ENCODE measurements at places on chromosomes 5 and 9.

GRCh38 chr5:134824681-134825080 lies 21.1 kb upstream of the C5orf24 start:
- no peak for DNase-seq

GRCh38 chr5:132419502-132420468 lies 50.3 kb downstream of the SLC22A5 start:
- no peak for DNase-seq

DNA sequence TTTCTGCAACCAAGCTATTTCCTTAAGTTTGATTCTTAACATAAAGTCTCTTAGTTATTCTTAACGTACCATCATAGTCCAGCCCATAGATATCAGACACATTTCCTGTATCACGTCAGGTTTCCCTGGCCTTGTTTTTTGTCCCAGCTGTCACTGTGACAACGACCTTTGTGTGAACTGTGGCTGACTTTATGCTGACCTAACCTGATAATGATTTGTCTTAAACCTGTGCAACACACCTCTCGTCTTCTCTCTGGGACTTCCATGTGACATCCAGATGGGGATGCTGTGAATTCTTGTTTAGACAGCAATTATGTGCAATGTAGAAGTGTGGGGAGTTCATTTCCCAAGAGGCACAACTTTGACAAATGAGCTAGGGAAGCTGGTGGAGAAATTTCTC lies 662.8 kb downstream of the PTPRD start:
- DNase-seq = no peak

DNA sequence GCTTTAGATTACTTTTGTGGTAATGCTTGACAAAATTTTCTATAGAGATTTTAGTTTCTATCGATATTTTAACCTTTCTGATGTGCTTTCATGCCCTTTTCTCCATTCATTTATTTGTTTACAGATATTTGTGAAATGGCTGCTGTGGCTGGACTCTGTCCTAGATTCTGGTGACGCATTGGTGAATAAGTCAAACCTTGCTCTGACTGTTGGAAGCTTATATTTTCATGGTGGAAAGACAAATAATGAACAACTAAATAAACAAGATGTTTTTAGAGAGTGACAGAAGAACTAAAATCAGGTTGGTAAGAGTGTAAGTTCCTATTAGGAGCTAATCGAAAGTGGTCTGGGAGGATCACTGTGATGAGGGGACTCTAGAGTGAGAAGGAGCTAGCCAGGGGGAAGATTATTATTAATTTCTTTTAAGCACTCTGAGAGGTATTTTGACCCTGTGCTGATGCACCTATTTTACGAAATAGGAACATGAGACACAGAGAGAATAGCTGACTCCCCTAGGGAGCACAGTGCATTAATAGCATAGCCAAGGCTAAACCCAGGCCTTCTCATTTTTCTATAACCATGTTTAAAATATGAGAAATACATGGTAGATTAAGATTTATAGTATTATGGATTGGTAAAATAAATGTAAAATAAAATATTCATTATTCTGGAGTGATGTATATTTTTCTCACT lies 411.9 kb upstream of the ARRDC3 start:
- no peak for DNase-seq

GRCh38 chr9:136771907-136772415 lies 7.6 kb upstream of the LCN15 start:
- DNase-seq = no peak

- DNase-seq = no peak
Measured at GRCh38 chr9:20219437-20219836, 402.9 kb downstream of the MLLT3 start.

GRCh38 chr5:43485406-43485805 lies 1.7 kb upstream of the TMEM267 start:
- no peak for DNase-seq

DNA sequence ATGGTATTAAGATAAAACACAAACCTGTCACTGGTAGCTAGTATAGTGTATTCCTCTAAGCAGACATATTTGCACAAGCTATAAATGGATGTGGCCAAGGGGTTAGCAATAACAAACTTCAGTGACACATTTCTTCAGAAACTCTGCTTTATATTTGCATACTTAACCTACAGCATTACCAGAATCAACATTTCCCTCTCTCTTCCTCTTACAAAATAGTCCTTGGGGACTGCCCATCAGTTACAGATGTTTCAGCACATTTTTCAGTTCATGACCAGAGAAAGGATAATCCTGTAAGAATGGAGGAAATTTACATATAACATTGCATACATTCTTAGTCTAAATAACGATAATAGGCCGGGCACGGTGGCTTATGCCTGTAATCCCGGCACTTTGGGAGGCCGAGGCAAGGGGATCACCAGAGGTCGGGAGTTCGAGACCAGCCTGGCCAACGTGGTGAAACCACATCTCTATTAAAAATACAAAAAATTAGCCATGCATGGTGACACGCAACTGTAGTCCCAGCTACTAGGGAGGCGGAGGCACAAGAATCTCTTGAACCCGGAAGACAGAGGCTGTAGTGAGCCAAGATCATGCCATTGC lies 25.3 kb upstream of the SLC1A1 start:
- DNase-seq = no peak

DNA sequence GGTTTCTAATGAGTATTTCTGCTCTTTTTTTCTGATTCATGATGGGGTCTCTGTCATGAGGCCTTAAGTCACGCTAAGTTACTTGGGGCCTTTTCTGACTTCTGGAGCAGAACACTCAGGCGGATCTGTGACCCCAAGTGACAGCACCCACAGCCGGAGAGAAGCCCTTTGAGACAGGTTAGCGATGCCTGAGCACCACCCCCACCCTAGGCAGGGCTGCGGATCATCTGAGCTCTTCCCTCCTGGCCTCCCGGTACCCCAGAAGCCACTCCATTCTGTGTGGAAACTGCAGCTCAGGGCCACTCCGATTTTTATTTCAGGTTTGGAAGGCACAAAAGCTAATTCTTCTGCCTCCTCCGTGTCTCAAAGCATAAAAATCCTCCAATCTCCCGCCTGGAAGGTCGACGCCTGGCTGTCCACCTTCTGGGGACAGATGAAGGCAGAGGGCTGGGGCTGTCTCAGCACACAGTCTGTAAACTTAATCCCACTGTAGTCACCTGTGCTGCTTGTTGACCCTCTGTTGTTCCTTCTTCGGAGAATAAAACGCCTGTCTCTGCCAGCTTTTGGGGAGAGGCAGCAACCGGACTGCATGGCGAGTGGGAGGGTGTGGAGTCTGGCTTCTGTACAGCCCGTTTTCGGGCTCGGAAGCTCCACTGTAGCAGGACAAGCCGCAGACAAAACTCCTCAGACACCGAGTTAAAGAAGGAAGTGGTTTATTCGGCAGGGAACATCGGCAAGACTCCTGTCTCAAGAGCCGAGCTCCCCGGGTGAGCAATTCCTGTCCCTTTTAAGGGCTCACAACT lies 88.8 kb downstream of the SPRY4 start:
- no peak for DNase-seq

DNA sequence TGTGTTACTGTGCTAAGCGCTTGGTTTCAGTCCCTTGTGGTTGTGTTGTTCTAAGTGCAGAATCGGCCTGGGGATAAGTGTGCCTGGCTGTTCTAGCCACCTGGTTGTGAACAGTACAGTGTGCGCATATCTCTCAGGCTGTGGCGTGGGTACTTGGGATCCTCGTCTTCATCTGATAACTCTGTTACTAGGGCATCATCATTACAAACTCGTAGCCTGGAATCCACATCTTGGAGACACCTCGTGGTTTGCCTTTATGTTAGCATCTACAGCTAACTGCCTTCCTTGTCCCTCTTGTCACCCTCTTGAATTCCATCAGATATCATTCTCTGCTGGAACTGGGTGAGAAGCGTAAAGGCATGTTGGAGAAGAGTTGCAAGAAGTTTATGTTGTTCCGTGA lies 41.5 kb downstream of the SPTAN1 start:
- no peak for DNase-seq

DNA sequence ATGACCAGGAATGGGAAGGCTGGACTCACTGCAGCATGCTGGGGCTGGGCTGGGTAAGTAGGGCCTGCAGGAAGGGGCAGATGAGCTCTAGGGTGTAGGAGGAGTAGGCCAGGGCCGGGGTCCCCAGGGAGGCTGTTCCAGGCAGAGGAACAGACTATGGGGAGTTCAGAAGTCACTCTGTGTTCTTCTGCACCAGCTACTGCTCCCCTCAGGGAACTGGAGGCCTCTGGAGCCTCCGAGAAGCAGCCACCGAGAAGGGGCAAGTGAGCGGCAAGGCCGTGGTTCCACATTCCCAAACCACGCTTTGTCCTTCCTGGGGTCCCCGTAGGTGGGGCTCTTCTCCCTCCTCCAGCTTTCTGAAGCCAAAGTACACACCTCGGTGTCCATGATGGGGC lies 8.4 kb upstream of the SLC2A6 start:
- no peak for DNase-seq

DNA sequence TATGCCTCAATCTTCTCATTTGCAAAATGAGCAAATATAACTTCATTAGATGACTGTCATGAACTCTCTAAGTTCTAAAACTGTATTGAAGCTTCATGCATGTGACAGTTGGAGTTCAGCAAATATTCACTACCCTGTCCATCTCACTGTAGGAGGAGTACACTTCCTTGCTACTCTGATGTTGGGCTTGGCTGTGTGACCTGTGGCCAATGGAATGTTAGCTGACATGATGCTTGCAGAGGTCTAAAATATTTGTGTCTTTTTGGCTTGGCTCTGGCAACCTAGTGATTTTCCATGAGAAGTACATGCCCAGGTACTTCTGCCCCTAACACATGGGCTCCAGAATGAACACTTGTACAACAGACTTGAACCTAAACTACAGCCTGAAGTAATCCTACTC lies 203.1 kb upstream of the ANKH start:
- DNase-seq = no peak

DNA sequence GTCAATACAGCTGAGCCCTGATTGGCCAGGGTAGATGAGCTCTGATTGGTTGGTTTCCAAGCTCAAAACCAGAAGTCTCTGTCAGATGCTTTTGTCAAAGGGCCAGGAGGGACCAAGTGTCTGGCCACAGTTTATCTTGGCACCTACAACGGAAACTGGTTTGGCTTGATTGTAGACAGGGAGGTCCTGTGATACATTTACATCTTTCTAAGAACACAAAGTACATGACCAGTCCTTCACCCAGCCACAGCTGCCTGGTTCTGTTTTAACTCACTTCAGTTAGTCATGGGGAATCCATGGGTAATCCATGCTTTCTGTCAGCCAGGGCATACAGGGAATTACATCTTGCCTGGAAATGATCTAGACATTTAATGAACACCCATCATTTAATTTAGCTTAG lies 171.2 kb downstream of the SLC12A2 start:
- DNase-seq = no peak

DNA sequence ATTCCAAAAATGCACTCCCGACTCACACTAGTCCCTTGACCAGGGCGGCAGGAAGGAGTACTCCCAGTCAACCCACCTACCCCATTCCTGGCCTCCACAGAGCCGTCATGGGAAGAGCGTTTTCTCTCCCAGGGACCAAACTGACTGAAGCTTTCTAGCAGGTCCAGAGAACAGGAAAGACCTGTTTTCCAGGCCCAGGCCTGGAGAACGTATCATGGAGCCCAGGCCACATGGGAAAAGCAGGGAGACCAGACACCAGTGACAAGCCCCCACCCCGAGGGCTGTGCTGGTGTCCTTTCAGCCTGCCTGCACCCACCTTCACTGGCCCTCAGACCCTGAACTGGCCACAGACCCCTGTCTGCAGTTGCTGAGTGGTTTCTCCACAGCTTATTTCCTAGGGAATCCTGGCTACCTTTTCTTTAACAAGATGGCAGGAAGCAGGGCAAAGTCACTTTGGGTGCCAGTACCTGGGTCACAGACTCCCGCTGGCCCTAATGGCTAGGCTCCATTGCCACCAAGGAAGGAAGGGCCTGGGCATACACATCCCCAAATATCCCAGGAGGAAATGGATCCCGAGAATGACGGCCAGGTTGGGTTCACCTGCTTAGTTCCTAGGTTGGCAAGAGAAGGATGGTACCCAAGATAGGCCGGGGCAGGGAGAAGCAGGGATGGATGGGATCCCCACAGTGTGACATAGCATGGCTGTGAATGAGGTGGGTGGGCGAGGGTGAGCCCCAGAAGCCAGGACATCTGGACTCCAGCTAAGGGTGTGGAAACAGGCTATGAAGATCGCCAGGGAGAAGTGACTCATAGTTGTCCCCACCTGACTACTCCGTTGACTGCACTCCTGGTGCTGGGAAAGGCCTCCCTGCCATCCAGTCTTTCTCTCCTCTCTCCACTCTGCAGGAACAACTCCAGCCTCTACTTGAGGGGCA lies 12.2 kb downstream of the CCNI2 start:
- no peak for DNase-seq

GRCh38 chr9:32783168-32783891 lies at the start of gene TMEM215:
TSS of gene TMEM215 (plus strand) at chr9:32783540. CDS start at chr9:32784184, 644 bp downstream.
- no peak for DNase-seq

DNA sequence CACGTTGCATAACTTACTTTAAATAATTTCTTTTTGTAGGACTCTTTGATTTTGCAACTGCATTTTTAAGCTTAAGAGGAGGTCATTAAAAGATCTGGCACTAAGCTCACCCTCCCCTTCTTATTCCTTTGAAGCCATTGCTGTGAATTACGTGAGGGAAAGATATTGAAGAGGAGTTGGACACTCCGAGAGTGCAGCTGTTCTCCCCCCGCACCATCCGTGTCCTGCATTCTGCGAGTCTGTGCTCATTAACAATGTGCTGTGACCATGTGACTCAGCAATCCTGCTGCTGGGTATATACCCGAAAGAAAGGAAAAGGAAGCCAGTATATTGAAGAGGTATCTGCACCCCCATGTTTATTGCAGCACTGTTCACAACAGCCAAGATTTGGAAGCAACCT lies 40.0 kb downstream of the NXNL2 start:
- no peak for DNase-seq

GRCh38 chr9:84285381-84285780 lies 55.2 kb downstream of the SLC28A3 start:
- DNase-seq = no peak

DNA sequence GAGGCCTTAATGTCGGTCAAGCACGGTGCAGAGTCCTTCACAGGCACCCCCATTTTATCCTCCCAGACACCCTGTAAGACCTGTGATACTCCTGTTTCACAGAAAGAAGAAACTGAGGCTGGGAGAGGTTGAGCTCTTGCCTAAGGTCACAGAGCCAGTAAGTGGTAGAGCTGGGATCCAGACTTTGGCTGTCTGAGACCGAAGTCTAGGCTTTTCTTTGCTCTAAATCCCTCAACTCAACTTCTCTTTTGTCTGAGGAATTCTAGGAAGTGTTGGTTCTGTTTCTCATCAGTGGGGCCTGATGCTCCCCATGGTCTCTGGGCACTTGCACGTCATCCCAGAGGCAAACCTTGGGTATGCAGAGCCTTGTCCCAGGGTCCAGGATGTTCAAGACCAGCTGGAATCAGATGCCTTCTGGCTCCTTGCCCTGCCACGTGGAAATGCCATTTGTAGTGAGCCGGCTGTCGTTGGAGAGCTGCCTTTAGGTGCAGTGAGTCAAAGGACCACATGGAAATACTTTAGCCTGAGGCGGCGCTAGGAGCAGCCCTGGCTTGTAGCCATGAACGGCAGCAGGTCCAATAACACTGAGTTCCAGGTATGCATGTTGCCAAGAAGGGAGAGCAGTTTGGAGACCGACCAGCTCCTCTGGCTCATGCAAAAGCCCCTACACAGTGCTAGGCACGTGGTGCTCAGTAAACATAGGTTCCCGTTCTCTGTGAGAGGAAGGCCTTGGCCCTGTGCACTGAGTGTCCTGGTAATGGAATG lies 9.2 kb downstream of the DCANP1 start:
- DNase-seq = no peak
